ENCODE measurements at places on chromosomes 11 and 22. TPM values are rescaled to one million over a fixed set of nuclear protein-coding genes. Genes with fewer than 3 reads are reported as not detected.

GRCh38 chr22:20010307-20011122, 6.1 kb downstream of the ARVCF start:
- DNase-seq = no peak

GRCh38 chr22:19466126-19466716, 12.8 kb downstream of the UFD1 start:
- DNase-seq = no peak

- DNase-seq = peak; percentile 38
Measured at GRCh38 chr22:45548991-45549761, 46.5 kb downstream of the FBLN1 start.

DNA sequence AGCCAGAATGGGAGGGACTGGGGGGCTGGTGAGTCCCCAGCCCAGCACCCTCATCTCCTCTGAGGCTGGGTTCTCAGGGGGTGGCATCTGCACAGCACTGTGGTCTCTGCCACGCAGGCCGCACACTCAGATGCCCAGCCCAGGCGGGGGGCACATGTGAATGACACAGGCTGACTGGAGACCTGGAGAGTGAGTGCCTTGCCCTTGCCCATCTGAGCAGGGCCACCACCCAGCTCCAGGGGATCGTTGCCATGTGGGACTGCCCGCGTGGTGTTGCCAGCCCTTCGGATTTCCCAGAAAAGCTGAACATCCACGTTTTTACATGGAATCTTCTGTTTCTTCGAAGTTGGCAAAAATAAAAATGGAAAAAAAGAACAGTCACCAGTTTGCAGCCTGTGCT, 18.9 kb downstream of the PRDM11 start:
- no peak for DNase-seq

DNA sequence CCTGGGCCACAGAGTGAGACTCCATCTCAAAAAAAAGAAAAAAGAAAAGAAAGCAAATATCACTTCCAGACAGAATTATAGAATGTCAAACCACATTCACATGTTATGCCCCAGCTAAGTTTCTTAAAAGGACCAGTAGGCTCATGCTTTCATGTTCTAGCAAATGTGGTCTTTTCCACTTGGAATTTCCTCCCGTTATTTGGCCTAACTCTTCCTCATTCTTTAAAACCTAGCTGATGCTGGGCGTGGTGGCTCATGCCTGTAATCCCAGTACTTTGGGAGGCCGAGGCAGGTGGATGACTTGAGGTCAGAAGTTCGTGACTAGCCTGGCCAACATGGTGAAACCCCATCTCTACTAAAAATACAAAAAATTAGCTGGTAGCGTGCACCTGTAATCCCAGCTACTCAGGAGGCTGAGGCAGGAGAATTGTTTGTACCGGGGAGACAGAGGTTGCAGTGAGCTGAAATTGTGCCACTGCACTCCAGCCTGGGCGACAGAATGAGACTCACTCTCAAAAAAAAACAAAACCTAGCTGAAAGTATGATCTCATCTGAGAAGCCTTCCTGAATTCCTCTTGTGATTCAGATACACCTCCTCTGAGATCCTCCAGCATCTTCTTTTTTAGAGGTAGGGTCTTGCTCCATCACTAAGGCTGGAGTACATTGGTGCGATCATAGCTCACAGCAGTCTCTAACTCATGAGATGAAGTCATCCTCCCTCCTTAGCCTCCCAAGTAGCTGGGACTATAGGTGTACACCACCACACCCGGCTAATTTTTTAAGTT, 50.4 kb downstream of the FCHSD2 start:
- DNase-seq = no peak

OR4D5 gene
- total RNA-seq = not detected

DNA sequence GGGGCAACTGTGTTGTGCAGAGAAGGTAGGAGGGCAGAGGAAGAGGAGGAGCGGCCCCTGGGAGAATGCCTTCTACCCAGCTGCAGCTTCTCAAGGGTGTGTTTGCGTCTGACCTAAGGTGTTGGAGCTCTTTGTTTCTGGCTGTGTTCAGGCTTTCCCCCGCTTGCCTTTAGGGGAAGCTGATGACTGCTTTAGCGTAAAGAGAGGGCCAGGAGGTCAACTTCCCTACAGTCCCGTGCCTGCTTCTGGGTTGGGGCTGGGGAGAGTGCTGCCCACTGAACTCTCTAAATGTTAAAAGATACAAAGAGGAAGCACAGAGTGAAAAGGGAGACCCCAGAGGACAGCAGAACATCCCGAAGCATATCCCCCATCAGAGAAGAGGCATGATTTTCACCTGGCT, 99.2 kb downstream of the PTPRJ start:
- no peak for DNase-seq

DNA sequence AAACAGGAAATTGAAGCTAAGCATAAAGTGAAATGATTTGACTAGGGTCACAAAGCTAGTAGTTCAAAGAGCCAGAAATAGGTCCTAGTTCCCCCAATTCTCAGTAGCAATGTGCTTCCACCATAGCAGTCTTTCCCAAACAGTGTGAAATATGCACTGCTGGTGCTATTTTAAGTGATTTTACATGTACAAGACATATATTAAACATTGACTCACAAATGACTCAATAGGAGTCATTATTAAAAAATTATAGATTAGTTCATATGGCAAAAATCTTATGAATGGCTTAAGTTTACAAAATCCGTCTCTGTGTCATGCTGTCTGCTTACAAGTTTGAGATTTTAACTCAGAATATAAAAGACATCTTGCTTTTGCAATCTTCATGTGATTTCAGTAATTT, 21.4 kb downstream of the KIF18A start:
- no peak for DNase-seq

Data from renal cortical epithelial cell (primary cell).